Type B pancreatic cell (in vitro differentiated cells): ENCODE measurements at places on chromosomes 5 and 9.

GRCh38 chr9:13580131-13580530 lies 300.6 kb upstream of the MPDZ start:
- no peak for DNase-seq

DNA sequence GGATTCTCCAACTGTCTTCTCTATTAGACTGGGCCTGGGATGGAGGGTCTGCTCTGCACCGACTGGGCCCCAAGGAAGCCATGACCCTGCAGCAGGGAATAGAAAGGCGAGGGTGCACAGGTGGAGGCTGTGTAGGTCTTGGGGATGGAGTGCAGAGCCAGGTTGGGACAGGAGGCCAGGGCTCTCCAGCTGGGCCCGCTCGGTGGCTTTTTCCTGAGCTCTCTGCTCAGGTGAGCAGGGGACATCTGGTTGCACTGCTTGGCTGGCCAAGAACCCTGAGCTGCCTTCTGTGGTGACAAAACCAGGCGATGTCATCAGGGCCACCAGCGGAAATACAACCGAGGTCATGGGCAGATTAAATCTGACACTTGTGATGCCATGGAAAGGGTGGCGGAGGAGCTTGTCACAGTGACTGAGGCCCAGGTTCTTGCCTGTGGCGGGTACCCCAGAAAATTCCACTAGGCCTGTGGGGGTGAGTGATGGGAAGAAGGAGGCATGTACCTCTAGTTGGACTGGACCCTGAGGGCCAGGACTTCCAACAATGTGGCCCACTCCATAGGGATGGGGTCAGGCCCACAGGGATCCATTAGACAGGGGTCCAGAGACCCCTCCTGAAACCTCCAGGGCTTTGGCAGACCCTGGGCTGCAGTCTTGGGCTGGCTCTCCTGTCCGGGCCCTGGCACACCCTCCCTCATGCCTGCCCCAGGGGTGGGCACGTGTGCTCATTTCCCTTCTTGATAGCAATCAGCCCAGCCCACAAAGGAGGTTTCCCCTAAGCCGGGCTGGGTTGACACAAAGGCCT lies 4.4 kb upstream of the IL3 start:
- DNase-seq = no peak

GRCh38 chr9:104682642-104683041 lies 11.7 kb upstream of the OR13D1 start:
- no peak for DNase-seq

DNA sequence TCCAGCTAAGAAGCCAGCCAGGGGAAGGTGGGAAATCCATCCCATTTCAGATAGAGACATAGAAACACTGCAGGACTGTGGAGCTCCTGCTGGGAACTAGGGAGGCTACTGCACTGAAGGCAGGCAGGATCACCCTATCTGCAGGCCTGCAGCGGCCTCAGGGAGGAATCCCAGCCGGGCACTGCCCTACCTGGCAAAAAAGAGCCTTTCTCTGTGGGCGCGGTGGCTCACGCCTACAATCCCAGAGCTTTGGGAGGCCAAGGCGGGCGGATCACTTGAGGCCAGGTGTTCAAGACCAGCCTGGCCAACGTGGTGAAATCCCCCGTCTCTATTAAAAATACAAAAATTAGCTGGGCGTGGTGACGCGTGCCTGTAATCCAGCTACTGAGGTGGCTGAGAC lies 71.4 kb upstream of the PHYKPL start:
- no peak for DNase-seq

DNA sequence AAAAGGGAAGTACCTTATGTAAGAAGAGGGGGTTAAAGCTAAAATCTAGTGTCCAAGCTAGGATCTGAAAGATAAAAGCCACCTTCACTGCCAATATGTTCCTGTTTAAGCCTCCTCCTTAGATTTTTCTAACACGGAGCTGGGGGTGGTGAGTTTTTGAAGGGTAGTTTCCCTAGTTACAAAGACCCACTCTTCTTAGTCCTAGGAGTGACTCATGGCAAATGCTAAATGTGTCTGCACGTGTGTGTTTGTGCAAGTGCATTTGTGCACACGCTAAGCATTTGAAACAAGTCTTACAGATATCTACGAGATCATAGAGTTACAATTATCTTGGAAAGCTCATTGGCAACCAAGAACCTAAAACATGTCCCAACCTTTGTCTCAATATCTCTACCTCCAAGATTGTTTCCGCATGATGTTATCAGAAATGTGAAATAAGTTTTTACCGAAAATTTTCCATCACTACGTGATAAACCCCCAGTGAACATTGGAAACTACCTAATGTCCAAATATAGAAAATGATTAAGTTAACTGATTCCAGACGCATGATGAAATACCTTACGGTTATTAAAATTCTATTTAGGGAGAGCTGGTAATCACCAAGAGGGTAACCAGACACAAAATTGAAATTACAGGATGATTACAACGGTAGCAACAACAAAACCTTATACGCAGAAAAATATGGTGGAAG lies 78.0 kb upstream of the HRH2 start:
- no peak for DNase-seq

DNA sequence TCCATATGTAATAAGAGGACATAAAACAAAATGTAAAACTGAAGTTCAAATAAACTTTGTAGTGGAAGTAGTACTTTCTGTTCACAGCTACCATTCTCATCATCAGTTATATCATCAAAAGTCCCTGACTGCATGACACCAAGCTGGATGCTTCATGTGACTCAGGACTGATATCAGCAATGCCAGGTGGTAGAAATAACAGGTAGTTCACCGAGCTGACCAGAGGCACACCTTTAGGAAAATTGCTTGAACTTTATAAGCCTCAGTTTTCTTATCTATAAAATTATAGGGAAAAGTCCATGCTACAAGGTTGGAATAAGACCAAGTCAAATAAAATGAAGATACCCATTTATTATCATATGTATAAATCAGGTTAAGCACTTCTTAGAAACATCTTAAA lies 124.9 kb upstream of the PTGER4 start:
- DNase-seq = no peak

GRCh38 chr5:169997798-169998197 lies 17.5 kb upstream of the INSYN2B start:
- no peak for DNase-seq
